ENCODE measurements at places on chromosomes 2 and 18.

DNA sequence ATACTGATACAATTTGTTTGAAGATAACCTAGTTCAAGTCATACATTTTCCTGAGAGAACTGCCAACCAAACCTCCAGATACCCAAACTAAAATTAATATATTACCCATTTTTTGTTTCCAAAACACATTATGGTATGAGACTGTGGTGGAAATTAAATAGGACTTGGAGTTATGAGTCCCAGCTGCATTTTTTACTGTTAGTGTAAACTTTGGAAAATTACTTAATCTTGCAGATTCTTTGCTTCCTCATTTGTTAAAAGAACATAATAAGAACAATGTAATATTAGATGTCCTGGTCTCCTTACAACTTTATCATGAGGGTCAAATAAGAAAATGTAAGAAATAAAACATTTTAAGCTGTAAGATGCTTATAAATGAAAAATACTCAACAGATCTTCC lies 98.2 kb upstream of the TRIB2 start:
- DNase-seq: no peak

DNA sequence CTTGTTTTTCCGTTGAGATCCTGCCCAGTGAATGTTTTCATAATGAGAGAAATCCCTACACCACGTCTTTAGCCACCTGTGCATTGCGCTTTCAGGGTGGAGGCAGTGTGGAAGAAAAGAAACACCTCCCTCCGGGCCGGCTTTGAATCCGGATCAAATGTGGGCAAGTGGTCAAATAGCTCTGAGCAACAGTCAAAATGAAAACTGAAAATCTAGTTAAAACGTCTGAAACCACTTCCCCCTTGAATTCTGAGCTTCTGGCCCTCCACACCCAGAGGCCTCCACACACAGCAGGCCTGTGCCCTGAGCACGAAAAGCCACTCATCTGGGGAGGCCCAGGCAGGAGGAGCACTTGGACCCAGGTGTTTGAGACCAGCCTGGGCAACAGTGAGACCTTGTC lies 263.6 kb upstream of the SALL3 start:
- DNase-seq: no peak

DNA sequence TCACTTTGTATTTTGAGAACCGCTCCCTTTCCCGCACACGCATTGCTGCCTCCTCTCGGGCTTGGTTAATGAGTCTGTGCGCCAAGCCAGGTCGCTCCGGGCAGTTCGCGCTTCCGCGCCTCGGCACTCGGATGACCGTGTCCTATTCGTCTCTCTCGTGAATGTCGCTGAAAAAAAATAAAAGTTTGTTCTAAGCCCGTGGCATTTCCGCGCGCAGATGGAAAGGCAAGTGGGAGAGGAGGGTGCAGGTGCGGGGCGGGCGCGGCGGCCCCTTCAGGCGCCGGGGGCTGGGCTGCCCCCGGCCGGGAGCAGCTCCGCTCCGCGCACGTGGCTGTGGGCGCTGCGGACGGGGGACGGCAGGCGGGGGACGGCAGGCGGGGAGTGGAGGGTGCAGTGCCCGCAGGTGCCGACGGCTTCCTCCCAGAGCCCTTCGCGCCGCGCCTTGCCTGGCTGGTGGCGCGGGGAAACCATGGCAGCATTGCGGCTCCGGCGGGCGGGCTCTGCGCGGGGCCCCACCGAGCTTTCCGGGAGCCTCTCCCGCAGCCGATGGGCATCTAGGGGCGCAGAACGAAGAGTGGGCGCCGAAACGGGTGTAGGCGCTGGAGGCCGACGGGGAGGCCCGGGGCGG lies 159.6 kb upstream of the SIX2 start:
- no peak for DNase-seq

DNA sequence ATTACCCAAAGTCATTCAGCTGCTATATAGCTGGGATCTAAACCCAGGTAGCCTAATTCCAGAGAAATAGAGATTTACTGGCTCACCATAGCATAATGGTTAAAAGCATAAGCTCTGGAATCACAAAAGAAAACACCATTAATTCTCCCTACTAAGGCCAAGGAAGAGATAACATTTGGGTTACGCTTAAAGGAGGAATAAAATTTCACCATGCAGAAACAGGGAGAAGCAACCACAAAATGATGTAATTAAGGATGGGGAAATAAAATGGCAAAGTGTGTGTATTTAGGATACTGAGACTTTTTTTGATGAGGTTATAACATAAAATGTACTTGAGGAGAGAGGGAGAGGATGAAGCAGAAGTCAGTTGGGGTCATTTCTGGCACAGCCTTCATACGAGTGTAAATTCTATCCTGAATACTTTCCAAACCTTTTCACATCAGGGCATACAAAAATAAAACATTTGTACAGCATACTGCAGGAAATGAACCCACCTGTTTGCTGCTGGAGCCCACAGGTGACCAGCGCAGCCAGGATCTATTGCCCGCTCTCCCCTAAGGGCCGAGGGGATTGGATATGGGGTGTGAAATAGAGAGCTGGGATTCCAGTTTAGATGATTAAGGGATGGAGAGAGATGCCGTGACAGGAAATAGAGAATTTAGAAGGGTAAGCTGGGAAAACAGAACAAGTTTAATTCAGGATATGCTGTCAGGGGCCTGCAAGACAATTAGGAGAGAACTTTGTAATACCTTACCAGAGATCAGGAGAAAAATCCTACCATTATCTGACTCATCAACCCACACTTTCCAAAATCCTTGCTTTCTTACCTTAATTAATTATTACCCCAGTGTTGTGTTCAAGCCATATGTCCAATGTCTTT lies 43.8 kb upstream of the SERTAD2 start:
- DNase-seq: no peak

DNA sequence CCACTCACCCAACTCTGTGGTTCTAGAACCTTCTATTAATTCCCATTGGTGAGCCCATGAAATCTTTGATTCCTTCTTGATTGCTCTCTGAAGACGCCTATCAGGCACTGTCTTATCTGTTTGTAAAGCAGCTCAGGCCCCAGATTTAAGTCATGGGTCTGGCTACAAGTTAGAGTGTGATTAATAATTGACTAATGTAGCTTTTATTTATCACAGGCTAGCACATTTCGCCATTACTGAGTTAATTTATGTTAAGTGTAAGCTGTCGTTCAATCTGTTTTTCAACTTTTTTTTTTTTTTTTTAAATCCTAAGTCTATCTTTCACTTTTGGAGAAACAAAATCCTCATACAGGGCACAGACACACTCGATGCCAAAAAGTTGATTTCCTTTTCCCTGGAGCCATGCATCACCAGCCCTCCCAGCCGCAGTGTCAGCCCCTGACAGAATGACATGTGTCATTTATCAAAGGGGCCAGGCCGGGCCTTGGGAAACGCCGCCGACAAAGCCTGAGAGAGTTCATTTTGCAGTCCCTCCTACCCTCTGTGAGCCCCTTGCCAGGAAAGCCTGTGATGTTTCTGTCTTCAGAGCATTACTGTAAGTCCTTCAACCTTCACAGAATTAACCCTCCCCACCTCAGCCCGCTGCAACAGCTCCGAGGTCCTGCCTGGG lies 15.8 kb downstream of the TSHZ1 start:
- no peak for DNase-seq

- no peak for DNase-seq
These were observed 1430.4 kb upstream of the ACVR2A start for GRCh38 chr2:146414456-146414855.

DNA sequence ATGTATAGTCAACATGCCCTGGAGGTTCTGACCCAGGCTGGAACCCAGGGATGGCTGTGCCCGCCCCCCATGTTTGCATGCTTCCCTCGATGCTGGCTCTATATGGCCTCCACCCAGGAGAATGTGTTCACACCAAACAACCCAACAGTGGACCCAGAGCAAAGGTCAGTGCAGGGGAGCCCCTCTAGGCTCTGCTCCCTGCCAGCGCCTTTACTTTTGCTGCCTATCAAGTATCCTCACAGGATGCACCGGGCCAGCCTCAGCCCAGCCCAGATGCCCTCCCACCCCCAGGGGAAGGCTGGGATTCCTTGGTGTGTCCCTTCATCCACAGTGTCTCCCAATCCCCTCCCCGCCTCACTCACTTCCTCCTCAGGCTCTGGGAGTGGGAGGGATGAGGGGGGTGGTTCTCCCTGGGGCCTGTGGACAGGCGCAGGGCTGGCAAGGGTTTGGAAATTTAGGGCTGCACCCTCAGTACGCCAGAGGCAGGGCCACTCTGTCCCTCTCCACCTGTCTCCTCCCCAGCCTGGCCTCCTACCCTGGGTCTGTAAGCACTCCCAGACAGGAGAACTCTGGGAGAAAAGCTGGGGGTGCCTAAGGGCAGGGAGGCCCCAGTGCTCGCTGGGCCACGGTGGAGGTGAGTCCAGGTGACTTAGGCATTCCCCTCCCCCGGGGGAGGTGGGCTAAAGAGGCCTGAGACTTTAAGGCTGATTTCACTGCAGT lies 2.3 kb downstream of the ATP6V1B1 start:
- no peak for DNase-seq

DNA sequence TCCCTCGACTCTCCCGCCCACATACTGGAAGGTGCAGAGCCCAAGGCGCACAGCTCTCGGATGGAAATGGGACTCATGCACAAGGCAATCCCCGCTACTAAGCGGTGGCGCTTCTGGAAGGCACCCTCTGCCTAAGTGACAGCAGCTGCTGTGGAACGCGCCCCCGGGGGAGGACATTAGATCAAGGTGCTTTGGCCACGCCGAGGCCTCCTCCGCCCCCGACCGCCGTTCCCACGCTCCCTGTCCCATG lies 202 bp downstream of the MCEE start:
- no peak for DNase-seq

GRCh38 chr2:188403676-188404075 lies 112.0 kb downstream of the GULP1 start:
- DNase-seq: no peak
